ENCODE measurements at places on chromosomes 6 and 20. TPM values are rescaled to one million over a fixed set of nuclear protein-coding genes. Genes with fewer than 3 reads are reported as not detected.

TCFL5 gene
- total RNA-seq, result 11.7 TPM

- DNase-seq, result no peak
Observed at GRCh38 chr6:137661601-137662000, 167.4 kb upstream of the OLIG3 start.

DNA sequence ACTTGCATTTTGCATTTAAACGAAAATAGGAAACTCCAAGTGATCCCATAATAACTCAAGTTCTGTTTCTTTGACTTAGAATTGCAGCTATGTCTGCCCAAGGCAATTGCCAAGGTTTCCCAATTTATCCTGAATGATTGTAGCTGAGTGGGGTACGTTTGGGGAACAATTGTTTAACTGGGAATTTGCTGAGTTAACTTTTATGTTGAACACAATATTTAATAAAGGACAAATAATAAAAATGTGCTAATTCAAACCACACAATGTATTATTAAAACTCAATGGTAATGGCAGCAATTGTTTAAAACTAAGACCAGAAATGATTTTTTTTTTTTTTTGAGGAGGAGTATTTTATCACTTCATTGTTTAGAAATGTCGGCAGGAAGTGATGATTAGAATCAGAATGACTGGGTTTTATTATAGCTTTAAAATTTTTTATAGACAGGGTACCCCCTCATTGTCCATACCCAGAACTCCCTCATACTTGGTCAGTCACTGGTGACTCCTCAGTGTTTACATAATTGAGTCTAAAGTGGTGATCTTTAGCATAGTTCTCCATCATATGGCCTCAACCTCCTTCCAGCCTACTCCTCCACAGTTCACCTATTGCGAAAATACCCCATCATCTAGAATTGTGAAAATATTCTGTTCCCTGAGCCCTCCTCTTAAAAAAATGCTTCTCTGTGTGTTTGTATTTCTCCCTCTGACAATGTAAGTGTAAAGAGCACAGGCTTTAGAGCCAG lies 389.2 kb upstream of the CITED2 start:
- no peak for DNase-seq

DNA sequence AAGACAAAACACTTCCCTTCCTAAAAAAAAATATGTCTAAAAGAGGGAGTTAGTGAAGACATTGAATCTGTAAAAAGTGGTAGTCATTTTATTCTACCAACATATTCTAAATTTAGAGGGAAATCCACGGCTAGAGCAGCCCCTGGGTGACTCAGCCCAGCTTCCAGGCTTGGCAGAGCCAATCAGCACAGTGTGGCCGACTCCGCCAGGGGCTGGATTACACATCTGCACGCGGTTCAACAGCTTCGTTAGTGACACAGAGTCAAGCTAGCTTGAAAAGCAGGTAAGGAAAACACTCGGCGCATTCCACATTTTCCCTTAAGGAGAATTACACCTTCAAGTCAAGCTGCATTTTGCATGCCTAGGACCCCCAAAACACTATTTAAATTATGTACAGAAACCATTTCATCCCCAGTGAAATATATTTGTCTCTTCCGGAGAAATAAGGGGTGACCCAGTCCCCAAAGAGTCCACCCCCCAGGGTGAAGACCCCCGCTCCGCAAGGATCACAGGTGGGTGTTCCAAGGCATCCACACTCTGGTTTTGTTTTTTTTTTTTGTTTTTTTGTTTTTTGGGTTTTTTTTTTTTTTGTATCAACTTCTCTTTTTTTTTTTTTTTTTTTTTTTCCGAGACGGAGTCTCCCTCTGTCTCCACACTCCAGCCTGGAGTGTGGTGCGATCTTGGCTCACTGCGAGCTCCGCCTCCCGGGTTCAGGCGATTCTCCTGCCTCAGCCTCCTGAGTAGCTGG lies 58.4 kb upstream of the ARID1B start:
- peak; percentile 75 for DNase-seq

MOCS1 gene
- 10.3 TPM for total RNA-seq

GRCh38 chr6:136669299-136669699 lies 119.1 kb upstream of the MAP7 start:
- no peak for DNase-seq

DNA sequence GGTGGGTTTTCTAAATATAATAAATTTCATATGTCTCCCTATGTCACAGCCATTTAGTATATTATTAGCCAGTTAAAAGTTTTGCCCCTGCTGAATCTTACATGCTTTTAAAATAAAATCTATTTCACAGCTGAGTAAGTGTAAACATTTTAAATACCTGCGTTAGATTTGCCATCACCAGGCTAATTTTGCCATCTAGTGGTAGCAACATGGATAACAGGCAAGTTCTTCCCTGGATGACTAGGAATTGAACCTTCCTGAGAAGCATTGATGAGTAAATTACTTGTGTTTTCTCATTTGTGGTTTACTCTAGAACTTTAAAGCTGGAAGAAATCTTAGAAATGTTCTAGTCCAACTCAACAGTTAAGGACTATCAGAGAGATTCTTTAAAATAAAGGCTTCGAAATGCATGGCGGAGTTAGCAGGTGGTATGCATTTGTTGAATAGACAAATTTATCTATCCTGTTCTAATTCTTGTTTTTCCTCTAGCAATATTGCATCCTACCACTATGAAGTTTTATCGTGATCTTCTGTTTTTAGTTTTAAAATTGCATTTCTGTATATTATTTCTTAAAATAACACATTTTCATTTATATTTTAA lies 2.6 kb downstream of the PRSS35 start:
- peak; percentile 24 for DNase-seq

Measured in uterus (tissue), 4 donors.